Ammon's horn (tissue), 1 donor: ENCODE measurements at places on chromosomes 7 and 10.

GRCh38 chr10:79979976-79980687 is 31.2 kb upstream of the SFTPD start:
- no peak for DNase-seq

DNA sequence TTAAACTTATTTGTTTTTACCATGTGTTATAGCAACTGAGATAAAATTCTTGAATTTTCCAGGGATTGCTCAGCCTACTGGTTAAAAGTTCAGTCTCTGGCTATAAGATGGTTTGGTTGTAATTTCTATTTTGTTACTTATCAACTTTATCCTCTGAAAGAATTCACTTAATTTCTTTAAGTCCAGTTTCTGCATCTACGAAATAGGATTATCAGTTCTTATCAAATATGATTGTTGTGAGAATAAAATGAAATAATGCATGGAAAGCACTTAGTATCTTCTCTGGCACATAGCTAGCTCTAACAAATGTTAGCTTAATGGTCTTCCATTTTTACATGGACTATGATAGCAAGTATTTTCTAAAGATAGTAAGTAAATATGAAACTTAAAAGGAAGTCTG is 53.3 kb downstream of the SEMA3D start:
- DNase-seq: no peak

DNA sequence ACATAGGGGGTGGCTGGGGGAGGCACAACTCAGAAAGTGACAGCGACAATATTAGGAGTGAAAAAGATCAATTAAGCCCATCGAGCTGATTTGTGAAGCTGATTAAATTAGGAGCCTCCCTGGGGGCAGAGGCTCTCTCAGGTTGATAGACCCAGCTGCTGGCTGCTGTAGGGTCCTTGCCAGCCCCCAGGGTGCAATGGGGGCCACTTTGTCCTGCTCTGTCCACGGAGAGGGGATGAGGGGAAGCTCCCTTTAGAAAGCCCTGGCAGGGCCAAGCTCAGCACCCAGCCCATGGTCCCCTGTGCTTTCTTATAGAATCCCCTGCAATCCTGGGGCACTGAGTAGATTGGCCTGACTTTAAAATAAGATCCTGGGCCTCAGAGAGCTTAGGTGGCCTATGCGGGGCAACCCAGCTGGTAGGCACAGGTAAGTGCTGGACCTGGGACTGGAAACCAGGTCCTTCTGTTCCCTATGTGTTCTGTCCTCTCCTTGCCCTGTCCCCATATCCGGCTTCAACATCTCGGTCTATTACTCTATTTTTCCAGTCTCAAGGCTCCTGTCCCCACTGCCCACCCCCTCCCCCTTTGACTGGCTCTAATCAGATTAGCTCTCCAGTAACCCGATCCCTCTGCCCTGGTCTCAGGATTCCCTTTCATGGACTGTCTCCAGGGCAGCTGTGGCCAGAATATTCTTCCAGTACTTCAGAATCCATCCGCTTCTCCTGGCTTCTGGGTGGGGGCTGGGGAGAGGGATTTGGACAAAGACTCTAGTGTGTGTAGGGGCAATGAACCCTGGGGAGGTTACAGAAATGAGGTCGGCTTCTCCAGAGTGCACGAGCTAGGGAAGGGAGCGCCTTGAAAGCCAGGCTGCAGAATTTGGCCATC is 259.6 kb downstream of the RPS24 start:
- no peak for DNase-seq

DNA sequence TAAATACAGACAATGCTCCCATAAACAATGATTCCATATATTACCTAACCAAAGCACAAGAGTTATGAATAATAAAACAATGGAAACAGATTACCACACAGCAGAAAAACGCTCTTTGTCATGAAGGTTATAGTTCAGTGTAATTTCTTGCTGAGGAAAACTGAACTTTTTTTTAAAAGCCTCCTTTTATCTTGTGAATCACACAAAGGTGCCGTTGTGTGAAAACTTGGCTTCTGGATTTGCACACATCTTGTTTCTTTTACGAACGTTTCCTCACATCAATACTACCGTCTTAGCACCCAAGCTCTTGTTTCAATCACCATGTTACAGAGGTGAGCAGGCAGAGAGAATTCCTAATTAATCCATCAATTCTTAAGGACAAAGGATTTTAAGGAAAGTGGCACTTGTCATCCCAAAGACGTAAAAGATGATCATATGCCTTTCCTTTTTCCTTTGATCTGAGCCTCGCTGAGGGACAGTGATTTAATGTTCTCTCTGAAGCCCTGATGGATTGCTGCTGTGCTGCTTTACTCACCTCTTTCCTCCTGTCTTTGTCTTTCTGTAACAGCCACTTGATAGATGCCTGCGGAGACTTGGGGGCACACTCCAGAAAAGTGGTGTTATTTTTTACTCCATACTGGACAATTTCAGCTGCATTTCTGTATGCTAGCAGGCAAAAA is 110.1 kb downstream of the CD36 start:
- DNase-seq: no peak

DNA sequence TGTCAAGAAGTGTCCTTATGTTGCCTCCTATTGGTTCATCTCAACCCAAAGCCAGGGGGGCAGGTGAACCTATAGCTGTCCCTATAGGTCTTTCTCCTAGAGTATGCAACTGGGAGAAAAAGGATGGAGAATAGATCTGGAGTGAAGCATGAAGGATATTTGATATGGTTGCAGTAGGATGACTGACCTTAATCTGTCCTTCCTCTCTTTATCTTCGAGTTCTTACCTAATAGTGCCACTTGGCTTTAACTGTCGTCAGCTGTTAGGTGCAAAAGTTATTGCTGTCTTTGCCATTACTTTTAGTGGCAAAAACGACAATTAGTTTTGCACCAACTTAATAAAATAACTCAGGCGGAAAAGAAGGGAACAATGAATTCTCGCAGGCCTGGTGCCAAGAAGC is 196.0 kb downstream of the GALNT17 start:
- DNase-seq: no peak

DNA sequence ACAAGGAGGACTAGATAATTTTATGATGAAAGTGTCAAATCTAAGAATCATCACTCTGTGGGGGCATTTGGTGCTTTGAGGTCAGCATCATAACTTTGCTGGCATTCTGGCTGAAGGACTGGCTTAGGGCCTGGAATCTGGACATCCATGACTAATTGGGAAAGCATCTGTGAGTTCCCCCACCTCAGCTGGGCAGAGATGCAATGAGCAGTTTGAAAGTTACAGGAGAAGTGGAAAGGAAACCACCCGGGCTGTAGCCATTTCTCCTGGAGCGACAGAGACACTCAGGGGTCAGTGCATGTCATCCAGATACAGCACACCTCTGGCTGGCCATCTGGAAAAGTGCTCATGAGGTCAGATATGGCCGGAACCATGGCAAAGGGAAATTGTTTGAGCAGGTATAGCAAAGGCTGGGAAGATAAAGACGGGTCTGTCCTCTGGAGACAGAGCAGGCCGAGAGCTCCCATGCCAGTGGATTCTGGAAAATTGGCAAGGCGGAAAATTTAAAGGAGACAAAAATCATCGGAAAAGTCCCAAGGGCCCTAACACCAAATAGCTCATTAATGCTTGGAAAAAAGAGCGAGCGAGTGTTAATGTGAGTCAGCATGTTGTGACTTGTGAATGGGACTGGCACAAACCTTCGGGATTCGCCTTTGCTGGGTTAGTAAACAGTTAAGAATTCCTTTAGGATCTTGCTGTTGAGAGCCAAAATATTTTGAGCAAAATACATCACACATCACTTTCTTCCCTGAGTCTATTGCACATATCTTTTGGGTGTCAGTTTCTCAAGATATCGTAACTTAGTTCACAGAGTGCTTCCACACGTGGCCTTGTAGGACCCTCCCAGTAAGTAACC is 188.4 kb upstream of the AGK start:
- DNase-seq: no peak

DNA sequence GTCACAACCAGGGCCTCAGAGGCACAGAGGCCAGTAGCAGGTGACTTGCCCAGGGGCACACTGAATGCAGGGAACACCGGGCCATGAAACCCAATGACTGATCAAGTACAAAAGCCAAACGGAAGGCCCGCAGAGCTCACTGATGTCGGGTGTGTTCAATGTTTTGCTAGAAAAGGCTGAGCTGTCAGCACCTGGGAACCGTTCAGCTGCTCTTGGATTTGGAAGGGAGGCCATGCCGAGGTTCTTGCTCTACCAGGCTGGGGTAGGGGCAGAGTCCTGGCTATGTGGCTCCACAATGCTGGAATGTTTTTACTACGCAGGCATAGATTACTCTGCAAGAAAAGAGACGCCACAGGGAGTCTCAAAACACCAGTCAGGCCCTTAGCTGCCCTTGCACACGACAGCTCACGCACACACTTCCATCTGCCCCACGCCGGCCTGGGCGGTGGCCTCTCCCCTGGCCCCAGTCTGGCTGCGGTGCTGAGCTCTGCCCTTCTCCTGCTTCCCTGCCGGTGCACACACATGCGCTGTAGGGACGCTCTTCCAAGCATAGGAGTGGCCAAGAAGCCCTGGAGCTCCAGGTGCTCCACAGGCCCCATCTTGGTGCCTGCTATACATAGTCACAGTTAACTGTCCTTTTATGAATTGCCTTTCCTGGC is 79.9 kb downstream of the ZRANB1 start:
- DNase-seq: no peak

DNA sequence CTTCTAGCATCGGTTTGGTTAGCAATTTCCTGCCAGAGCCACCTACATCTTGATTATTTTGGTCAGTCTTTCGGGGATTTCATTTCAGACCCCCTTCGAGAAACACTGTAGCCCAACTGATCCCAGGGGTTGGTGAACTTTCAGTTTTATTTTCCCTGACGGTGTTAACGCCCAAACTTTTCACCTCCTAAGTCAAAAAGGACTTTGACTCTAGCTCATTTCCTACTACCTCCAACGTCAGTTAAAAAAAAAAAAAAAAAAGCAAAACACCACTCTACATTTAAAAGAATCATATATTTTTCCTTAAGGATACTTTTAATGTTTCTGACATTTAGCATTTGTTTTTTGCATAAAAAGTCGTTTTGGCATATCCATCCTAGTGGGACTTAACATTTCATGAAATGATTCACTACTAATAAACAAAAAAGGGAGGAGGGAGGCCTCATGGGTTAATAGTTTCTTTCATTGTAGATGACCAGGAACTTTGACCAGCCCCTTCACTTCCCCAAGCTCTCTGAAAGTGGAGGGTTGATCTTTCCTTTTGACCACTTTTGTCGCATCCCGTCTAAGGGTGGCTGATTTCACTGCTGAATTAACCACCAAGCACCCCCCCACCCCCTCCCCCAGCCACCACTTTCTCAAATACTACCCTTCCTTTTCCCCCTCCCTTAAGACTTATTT is 764 bp upstream of the TCF7L2 start:
- DNase-seq: peak; percentile 13

GRCh38 chr7:151571471-151571870 is 51.8 kb upstream of the RHEB start:
- no peak for DNase-seq

DNA sequence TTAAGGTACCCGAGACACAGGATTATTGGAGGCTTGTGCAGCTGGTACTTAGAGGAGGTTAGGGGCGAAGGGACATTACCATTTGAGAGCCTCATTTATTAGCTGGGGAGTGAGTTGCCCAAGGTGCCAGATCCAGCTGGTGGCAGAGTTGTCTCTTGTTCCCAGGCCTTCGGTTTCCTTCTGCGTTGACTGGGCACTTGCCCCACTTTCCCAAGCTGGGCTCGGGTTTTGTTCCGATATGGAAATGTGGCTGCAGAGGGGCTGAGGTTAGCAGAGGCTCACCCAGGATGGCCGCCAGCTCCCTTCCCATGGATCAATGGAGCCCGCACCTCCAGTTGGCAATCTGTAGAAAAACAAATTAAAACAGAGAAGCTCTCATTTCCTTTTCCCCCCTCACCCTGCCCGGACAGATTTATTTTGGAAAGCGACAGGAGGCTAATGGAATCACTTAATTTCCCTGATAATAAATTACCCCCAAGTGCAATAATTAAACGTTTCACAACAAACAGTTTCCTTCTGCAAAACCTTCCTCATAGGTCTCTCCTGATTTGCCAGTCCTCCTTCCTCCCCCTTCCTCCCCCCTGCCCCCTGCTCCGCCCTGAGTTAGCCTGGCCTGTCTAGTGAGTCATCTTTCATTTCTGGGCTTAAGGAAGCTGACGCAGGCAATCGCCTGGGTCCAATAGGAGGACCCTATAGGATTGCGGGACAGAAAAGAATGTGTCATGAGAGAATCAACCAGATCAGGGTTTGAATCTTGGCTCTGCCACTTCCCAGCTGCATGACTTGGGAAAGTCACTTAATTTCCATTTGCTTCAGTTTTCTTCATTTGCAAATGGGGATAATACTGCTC is 51.7 kb downstream of the ADRA2A start:
- DNase-seq: peak; percentile 29

- DNase-seq: no peak
Measured at GRCh38 chr7:54563329-54563916, 21.2 kb downstream of the VSTM2A start.

GRCh38 chr10:11325817-11326216 is 285.6 kb downstream of the USP6NL start:
- DNase-seq: no peak

DNA sequence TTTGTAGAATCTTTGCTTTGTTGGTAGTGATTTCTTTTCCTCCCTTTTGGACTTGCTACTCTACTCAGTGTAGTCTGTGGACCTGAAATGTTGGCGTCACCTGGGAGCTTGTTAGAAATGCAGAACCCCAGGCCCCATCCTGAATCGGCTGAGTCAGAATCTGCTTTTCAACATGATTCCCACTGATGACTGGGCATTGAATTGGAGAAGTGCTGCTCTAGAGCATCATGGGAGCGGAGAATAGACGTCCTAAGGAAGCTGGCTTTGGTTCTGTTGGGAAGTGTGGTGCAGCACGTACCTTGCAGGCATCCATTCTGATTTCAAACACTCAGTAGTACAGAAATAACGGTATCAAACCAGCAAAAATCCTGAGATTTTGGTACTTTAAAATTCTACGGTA is 54.7 kb downstream of the RBM33 start:
- no peak for DNase-seq

DNA sequence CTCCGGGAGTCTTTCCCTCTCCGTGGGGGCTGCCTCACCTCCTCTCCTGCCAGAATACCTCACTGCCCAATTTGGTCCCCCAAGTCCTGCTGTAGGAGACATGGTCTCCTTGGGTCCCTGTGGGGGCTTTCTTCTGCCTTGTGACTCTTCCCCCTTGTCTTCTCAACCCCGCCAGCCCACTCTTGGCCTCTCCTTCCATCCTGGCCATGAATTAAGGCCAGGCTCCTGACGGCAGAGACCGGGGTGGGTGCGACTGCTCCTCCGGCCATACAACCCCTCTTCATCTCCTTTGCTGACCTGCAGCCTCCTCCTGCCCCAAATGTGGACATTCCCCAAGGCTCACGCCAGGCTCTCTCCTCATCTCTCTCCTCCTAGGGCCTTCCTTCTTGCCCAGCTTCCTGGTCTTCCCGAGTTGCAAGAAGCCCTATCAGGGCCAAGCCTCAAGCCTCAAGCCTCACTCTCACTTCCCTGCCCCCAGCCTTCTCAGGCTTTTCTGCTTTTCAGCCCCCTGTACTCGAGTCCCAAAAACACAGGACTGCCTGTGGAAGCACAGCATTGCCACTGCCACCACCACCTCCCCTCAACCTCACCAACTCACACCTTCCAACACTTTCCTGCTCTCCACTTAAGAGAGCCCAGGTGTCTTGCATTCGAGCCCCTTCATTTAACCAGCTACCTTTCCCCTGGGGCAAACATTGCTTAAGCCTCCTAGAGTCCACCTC is 1.3 kb downstream of the PNLIPRP2 start:
- no peak for DNase-seq
